ENCODE measurements at places on chromosomes 7 and 10.

DNA sequence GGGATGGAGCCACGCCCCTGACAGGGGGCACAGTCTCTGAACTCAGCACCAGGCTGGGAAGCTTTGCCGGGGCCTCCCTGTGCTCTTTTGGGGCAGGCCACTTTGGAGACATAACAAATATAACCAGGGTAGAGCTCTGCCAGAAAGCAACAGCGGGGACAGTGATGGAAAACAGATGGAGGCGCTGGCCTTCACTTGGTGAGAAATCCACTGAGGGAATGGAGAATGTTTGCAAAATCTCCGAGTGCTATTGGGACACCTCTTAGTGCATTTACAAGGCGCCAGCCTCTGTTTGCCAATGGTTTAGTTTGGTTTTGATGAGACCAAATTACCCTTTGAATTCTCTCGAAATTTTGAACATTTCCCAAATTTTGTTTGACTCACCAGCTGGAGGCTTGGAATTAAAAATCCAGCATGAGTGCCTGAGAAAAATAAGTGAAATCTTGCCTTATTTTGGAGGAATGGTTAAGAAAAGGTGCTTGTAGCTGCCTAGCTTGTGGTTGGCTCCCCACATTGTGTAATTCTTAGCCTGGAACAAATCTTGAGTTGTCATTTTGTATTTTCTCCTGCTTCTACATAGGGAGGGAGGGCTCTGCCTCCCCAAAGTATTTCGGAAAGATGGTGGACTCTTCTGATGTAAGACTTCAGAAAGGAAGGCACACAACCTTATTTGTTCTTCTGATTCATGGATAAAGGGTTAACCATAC is 980.5 kb downstream of the LRMDA start:
- DNase-seq = no peak

DNA sequence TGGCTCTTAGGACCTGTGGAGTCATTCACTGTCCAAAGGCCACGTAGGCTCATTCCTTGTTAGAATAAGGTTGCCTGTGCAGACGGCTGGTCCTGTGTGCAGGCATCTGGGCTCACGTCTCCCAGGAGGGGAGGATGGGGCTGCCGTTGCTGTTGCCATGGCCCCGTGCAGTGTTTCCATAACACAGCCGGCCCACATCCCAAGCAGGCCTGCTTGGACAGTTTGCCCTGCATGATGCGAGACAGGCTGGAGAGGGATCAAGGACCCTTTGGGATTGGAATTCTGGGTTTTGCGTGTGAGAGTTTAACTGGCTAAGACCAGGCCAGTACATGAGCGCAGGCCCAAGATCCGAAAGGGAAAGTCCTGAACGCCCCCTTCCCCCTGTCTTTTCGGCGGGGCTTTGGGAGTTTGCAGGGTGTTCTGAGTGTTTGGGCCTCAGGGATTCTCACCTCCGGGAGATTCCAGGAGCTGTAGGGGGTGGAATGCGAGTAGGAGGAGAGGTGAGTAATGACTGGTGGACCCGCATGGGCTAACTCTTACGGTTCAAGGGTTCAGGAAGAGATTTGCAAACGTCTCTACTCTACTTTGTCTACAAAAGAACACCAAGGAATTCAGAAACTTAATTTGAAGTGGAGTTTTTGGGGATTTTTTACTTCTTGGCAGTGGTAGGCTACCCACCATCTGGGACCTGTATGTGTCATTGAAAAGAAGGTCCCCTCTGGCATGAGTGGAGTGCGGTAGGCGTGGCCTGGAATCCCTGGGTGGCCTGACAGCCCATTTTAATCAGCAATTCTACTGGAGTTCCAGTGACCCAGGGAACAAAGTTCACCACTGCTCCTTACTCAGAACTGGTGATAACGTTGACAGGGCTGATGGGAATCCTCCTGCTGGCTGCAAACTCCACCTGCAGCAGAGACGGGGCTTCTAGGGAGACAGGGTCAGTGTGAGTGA is 125.4 kb downstream of the ITIH5 start:
- DNase-seq = no peak

DNA sequence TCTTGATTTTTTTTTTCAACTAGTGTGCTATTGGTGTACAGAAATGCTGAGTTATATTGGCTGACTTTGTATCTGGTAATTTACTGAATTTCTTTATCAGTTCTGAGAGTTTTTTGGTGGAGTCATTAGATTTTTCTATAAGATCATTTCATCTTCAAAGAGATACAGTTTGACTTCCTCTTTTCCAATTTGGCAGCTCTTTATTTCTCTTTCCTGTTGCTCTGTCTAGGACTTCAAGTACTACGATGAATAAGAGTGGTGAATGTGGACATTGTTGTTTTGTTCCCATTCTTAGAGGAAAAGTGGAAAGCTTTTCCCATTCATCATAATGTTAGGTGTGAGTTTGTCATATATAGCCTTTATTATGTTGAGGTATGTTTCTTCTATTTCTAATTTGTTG is 50.2 kb downstream of the LOXL4 start:
- no peak for DNase-seq

GRCh38 chr7:2025188-2025587 is 207.6 kb downstream of the MAD1L1 start:
- DNase-seq = no peak

DNA sequence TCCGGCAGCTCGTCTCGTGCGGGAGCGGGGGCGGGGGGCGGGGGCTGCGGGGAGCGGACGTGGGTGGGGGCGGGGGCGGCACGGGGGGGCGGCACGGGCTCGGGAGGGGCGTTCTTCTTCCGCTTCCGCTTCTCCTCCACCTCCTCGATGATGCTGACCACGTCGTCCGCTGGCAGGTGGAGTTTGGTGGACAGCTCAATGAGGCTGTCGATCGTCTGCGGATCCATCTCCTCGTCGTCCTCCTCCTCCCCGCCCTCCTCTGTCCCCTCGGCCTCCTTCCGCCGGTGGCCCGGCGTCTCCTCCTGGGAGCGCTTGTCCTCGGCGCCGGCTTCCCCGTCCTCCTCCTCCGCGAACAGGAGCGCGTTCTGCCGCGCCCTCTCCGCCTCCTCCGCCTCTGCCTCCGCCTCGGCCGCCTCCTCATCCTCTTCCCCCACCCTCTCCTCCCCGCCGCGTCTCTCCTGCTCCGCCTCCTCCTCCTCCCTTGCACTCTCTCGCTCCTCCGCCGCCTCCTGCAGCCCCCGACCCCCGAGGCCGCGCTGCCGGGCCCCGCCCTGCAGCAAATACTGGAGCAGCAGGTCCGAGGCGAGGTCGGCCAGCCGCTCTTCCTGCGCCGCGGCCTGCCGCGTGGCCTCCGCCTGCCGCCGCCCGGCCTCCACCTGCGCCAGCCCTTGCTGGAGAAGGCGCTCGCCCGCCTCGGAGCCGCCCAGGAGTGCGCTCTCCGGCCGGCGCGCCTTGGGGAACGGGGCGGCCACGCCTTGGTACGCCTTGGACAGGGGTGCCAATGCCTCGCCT is 1.9 kb downstream of the VGF start:
- no peak for DNase-seq

GRCh38 chr7:30922596-30922995 is 10.9 kb downstream of the AQP1 start:
- no peak for DNase-seq

DNA sequence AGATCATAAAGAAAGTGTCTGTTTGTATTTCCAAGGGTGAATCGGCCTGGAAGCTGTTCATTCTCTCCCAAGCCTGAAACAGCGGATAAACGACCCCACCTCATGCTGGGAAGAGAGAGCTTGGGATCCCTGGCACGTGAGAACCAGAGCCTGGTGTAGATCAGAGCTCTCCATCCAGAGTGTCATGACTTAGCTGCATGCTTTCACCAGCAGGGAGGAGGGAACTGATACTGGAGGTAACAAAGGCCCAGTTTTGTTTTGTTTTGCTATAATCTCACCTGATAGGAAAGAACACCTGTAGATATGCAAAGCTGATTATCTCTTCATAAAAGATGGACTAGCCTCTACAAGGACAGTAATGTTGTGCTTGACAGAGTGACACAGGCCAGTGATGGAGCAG is 236.6 kb downstream of the POM121L12 start:
- DNase-seq = no peak

DNA sequence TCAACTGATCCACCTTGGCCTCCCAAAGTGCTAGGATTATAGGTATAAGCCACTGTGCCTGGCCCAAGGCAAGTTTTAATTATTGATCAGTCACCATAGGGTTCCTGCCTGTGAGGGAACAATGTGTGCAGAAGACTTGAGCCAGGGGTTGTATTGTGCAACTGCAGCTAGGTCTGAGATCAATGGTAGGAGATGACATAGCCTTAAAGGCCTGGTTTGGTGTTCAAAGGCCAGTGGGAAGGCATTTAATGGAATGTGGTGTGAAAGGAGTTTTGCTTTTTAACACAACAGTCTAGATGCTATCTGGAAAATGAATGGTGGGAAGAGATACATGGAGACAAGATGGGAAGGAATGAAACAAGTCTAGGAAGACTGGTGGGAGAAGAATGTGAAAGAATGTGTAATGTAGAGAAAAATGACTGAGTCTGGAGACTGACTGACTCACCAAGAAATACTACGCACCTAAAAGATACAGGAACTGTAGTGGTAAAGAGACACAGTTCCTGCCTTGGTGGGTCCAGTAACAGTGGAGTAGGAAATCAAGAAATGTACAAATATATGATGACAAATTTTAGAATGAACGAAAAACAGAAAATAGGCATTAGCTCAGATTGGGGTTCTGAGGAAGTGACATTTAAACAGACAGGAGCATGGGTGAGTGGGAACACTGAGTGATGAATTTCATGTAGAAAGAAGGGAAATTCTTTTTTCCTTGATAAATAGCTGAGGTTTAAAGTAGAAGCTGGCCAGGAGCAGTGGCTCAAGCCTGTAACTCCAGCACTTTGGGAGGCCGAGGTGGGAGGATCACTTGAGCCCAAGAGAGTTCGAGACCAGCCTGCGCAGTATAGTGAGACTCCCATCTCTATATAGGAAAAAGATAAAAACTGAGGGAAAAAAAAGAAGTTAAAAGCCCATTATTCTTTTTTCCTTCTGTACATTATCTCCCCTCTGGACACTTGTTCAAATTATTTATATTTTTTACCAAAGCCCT is 9.4 kb downstream of the HNRNPF start:
- no peak for DNase-seq

DNA sequence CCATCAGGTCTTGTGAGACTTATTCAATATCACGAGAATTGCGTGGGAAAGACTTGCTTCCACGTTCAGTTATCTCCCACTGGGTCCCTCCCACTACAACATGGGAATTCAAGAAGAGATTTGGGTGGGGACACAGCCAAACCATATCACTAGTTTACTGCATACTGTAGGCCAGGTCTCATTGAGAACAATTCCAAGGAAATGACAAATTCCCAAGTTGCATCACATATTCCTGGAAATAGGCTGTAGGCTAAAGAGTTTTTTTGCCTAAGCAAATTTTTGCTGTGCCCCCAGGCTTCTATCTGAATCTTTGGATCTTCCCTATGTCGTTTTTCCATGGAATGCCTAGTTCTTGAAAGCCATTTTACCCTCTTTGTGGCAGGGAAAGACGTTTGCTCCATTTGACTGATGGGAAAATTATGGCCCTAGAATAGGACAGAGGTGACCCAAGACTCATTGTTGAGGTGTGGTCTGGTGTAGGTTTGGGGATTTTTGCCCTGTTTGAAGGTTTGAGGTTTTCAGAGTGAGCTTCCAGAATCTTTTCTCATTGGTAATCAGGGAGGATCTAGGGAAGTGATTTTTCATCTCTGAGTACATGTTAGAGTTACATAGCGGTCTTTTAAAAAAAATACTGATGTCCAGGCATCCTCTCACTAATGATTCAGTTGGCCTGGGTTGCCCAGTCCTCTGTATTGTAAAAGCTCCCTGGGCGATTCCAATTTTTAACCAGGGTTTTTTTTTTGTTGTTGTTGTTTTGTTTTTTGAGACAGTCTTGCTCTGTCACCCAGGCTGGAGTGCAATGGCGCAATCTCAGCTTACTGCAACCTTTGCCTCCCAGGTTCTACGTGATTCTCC is 44.4 kb downstream of the TACR2 start:
- no peak for DNase-seq

DNA sequence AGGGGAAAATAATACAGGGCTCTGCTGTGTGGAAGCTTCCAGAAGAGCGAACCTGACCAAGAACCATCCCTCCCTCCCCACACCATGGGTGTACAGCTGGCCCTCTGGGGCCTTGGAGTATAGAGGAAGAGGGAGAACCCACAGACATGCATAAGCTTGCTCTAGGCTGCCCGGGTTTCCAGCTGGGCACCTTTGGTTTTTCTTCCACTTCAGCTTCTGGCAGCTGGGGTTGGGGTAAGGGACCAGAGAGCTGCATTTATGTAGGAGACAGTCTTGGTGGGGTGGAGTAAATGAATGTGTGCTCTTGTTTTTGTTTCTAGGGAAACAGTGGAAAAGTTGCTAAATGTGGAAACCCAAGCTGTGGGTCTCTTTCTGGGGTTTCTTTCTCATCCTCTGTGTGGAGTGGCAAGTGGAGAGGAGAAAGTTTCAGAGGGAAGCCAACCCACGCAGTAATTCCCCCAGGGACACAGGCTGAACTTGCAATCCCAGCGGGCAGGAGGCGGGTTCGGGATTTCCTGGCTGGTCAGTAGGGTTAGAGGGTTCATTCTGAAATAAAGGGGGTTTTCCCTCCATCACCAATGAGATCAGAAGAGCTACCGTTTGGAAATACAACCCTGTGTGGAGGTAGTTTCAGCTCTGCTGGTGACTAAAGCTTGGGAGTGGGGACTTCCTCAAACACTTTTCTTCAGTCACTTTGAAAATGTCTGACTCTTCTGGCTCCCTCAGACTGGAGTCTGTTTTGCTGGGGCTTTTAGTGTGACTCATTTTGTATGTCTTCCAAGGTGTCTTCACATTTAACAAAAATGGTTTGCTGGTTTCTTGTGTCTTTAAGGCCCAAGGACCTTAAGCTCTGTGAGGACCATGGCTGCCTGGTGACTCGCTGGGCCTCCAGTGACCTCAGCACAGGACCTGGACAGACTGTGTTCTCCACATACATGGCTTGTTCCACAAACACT is 22.2 kb upstream of the SRGN start:
- DNase-seq = no peak

Measured in stimulated activated CD4-positive, alpha-beta T cell treated with anti-CD3 and anti-CD28 coated beads, Interleukin-1b, Interleukin-23, amount 100 ng/mL, for 1 hour (primary cell).